ENCODE measurements at places on chromosomes 7 and 10.

DNA sequence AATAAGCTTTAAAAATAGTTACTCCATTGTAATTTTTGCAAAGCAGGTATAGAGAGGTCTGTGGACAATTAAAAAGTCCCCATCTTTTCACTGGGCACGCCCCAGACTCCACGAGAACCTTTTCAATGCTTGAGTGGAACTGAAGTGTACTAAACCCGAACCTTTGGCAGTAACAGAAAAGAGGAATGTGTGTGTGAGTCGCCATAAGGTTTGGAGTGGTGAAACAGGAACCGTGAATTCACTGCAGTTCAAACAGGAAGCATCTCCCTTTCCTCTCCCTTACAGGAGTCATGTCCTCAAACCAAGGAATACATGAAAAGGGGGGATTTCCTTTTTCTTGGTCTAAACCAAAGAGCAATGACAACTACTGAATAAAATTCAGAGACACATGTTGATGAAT is 23.2 kb downstream of the NDUFB2 start:
- no peak for DNase-seq

GRCh38 chr7:132825222-132825621 is 249.0 kb upstream of the PLXNA4 start:
- no peak for DNase-seq

DNA sequence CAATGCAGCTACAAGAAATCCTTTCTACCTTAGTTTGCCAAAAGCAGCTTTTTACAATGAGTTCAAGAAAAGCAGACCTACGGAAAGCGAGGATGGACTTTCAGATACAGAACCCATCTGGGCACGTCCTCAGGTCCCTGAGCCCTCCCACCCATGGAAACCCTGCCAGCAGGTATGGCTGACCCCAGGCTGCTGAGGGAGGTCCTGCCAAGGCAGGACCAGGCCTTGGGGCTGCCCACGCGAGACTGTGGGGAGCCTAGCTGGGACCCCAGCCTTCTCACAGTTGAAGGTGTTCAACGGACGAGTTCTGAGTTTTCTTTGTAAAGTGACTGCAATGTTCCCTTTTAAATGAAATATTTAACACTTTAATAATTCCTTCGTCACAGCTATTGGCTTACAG is 245.0 kb downstream of the MGMT start:
- DNase-seq, result no peak

GRCh38 chr7:157803906-157804305 is 467.1 kb downstream of the DNAJB6 start:
- DNase-seq, result no peak

- no peak for DNase-seq
Observed at GRCh38 chr10:79331226-79331625, 16.0 kb upstream of the PPIF start.

GRCh38 chr10:77504196-77504872 is 133.3 kb downstream of the KCNMA1 start:
- DNase-seq, result no peak

DNA sequence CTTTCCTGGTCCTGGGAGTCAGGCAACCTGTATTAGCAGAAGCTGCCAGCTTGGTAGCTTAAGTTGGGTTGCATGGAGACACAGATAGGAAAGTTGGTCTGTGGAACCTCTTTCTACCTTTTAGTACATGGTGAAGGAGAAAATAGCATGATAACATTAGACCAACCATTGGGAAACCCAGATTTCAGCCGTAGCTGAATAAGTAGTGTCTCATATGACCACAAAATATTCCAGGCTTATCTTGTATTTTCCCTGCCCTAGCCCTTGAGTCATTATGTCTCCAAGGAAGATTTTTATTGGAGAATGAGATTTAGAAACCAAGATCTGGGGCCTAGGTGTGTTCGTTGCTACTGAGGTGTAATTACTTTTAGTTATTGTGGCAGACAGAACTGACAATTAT is 67.2 kb downstream of the CCSER2 start:
- DNase-seq, result no peak

GRCh38 chr7:117839507-117839906 is 33.7 kb downstream of the CTTNBP2 start:
- no peak for DNase-seq

DNA sequence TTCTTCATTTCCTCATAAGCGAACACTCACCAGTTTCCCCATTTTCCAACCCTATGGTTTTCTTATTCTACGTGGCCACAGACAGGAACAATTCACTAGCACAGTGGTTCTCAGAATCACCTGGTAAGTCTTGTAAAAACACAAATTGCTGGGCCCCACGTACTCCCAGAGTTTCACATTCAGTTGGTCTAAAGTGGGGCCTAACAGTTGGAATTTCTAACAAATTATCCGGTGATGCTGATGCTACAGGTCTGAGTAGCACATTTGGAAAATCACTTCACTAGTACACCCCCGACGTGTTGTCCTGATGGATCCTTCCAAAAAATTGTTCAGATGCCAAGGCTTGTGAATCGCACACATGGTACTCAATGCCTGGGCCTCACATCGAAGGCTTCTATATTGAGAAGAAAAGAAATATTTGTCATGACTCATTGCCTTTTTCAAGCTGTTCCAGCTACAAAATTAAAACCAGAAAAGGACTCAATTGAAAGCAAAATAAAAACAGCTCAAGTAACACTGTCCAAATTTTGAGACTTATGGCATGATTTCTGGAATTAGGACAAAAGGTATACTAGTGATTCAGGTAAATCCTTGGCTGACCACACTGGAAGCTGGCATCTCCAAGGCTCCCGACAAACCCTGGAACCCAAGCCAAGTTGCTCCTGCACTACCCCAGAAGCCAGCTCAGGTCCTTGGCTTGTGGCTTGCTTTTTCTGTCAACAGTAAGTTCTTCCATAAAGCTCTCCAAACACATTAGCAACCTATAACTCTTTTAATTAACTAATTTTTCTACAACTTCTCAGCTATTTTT is 12.9 kb upstream of the VIM start:
- no peak for DNase-seq

GRCh38 chr10:98582363-98582762 is 135.6 kb upstream of the HPS1 start:
- DNase-seq, result no peak

GRCh38 chr10:51010977-51011376 is 63.3 kb upstream of the PRKG1 start:
- DNase-seq, result no peak

DNA sequence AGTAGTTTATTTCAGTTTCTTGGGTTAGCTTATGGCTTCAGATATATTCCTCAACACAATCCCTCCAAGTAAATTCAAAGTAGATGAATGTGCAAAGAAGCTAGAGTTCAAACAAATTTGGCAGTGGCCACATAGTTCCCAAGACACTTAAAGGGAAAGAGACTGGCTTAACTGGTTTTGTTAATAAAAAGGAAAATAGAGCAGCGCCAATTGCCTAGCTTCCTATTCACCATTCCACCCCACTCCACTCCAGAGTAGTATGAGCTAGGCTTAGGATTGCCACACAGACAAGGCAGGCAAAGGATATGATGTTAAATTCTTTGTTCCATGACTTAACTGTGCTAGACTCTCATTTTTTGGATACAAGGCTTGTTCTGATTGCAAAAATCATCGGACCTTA is 2.0 kb downstream of the XRCC2 start:
- no peak for DNase-seq

DNA sequence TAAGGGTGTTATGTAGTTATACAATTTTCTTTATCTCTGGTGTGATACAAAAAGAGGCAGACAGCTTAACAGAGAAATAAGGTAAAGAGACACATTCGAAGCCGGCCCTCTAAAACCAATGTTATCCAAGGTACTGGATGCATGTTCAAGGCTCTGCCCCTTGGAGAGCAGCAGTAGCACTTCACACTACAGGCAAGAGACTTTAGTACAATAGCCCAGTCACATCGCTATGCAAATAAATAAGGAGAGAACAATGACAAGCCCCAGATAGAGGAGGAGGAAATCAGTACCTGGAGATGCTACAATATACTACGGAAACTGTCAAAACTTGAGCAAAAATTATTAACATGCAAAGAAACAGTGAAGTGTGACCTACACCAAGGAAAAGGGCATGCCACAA is 111.1 kb downstream of the ITGB1 start:
- no peak for DNase-seq

GRCh38 chr7:152910545-152911225 is 151.1 kb downstream of the ACTR3B start:
- DNase-seq, result no peak

DNA sequence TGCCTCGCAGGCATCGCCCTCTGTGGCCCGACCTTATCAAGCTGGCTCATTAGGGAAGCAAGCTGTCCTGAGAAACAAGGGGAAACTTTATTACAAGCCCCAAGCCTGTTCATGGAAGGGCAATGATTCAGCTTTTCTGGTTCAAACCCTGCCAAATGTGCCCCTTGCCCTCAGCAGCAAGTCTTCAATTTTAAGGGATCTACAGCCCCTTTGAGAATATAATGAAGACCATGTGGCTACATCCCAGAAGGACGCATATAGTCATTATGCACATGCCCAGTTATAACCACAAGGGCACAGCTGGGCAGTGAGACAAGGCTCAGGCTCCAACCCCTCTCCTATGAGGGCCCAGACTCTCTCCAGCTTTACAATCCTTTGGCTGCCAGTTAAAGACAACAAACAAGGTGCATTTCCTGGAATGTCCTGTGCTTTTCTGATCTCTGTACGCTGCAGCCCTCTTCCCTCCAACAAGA is 56.7 kb downstream of the DDC start:
- DNase-seq, result no peak

- no peak for DNase-seq
Observed at GRCh38 chr10:96656839-96657238, 63.5 kb downstream of the PIK3AP1 start.

- no peak for DNase-seq
Observed at GRCh38 chr7:226281-226895, 34.0 kb downstream of the FAM20C start.

DNA sequence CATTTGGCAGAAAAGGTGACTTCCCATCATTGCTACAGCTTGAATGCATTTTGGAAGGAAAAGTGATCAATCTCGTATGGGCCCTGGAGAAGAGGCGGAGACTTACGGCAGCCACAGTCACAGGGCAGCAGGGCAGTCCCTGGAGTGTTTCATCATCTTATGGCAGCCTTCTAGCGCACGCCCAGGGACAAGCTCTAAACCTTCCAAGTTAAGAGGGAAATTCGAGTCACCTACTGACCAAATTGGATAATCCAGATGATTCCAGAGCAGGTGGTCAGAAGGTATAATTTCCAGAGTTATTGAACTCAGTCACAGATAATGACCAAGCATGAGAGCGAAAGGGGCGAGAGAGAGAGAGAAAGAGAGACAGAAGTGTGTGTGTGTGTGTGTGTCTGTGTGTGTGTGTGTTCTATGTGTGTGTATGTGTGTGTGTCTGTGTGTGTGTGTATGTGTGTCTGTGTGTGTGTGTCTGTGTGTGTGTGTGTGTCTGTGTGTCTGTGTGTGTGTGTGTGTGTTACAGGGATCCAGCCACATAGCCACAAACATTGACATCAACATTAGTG is 123.7 kb upstream of the ADAM12 start:
- DNase-seq, result no peak

DNA sequence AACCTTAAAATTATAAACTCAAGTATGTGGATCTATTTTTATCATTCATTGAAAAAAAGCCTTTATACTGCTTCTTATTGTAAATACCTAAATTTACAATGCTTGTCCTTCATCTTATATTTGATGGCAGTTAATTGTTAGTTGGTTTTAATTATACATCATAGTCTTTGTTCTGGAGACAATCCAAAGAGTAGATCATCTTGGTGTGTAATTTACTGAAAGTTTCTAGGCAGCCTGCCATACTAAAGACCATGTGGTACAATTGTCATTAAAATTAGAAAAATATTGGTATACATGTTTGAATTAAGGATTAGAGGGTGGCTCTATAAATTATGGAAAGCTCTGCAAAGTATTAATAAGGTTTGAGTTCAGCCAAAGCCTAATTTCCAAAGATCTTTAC is 231.4 kb downstream of the KCND2 start:
- no peak for DNase-seq

GRCh38 chr7:3461923-3462322 is 160.9 kb downstream of the SDK1 start:
- no peak for DNase-seq

GRCh38 chr10:93039721-93040120 is 20.9 kb upstream of the CYP26C1 start:
- no peak for DNase-seq

DNA sequence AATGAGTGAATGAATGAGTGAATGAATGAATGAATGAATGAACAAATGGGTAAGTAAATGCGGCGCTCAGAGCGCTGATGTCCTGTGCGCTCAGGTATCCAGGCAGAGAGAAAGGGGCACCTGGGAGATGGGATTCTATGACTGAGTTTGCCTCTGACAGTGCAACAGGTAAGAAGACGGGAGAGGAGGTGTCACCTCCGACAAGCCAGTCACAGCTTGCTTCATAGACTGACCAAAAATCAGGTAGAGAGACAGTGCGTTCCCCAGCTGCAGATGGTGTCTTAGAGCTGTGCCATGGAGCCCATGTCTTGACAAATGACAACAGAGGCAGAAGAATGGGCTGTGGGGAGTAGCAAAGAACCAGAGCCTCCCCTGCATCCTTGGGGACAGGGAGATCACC is 327.3 kb downstream of the FGFR2 start:
- DNase-seq, result no peak

GRCh38 chr10:58909881-58910280 is 266.6 kb upstream of the PHYHIPL start:
- no peak for DNase-seq

GRCh38 chr10:108598831-108599230 is 1324.5 kb downstream of the XPNPEP1 start:
- no peak for DNase-seq

GRCh38 chr10:71138166-71138830 is 74.1 kb upstream of the UNC5B start:
- DNase-seq, result no peak

- DNase-seq, result no peak
Observed at GRCh38 chr10:69801094-69801433, 642 bp upstream of the COL13A1 start.

DNA sequence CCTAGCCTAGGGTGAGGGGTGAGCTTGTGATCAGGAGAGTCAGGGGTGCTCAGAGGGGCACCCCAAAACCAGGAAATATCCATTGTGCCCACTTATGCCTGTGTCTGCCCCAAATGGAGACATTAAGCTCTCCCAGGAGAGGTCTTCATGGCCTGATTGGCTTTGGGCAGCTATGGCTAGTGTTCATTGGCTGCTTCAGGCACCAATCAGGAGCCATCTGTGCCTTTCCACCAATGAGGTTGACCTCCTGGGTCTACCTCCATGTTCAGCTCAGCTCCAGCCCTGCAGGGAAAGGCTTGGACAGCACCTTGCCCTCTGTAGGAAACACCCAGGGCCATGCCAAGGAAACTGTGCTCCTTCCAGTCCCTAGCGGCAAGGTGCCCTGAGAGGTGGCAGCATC is 23.9 kb upstream of the HSPB1 start:
- no peak for DNase-seq

DNA sequence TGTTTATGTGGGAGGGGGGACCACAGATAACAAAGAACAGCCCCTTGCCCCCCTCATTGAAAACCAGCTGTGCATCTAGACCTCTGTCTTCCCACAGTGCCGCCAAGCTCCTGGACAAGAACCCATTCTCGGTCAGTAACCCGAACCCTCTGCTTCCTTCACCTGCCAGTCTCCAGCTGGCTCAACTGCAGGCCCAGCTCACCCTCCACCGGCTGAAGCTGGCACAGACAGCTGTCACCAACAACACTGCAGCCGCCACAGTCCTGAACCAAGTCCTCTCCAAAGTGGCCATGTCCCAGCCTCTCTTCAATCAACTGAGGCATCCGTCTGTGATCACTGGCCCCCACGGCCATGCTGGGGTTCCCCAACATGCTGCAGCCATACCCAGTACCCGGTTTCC is 91.0 kb upstream of the PDCD4 start:
- DNase-seq, result no peak
